ENCODE measurements at places on chromosomes 4 and X. TPM values are rescaled to one million over a fixed set of nuclear protein-coding genes. Genes with fewer than 3 reads are reported as not detected.

- no peaks in the 10 kb centered on the region for H3K27me3 ChIP-seq
- DNase-seq = no peak
- no peak overlapping the region for H3K4me3 ChIP-seq
- H3K4me1 ChIP-seq = no peaks in the 10 kb centered on the region
Observed at GRCh38 chrX:41490446-41490845, 43.3 kb downstream of the NYX start.

GRCh38 chrX:48540028-48540375 lies 488 bp downstream of the TBC1D25 start:
- peaks cover 16% of the 10 kb centered on the region for H3K4me1 ChIP-seq
- H3K27ac ChIP-seq = peak overlapping the region; percentile 79
- no peaks in the 10 kb centered on the region for H3K36me3 ChIP-seq
- H3K27me3 ChIP-seq = no peaks in the 10 kb centered on the region

DNA sequence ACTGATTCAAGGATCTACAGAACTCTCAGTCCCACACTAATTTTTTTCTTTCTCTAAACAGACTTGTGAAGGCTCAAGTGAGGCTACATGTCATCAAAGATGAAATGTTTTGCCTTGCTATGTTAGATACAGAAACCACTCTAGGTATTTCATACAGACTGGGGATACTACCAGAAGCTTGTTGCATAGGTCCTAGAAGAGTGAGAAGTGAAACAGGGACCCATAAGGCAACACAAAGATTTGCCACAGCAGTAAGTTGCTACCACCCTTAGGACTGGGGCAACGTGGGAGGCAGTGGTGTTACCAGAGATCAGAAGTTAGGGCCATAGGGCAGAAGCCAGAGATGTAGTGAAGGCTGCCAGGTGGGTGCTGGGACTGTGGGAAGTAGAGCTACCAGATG lies 50.7 kb upstream of the MID1IP1 start:
- no peaks in the 10 kb centered on the region for H3K27me3 ChIP-seq
- no peaks in the 10 kb centered on the region for H3K4me1 ChIP-seq
- no peaks in the 10 kb centered on the region for H3K36me3 ChIP-seq
- DNase-seq = no peak

GRCh38 chr4:22389240-22389870 lies 126.5 kb downstream of the ADGRA3 start:
- H3K27ac ChIP-seq = no peak overlapping the region
- no peaks in the 10 kb centered on the region for H3K4me1 ChIP-seq
- peaks cover 22% of the 10 kb centered on the region for H3K36me3 ChIP-seq

DNA sequence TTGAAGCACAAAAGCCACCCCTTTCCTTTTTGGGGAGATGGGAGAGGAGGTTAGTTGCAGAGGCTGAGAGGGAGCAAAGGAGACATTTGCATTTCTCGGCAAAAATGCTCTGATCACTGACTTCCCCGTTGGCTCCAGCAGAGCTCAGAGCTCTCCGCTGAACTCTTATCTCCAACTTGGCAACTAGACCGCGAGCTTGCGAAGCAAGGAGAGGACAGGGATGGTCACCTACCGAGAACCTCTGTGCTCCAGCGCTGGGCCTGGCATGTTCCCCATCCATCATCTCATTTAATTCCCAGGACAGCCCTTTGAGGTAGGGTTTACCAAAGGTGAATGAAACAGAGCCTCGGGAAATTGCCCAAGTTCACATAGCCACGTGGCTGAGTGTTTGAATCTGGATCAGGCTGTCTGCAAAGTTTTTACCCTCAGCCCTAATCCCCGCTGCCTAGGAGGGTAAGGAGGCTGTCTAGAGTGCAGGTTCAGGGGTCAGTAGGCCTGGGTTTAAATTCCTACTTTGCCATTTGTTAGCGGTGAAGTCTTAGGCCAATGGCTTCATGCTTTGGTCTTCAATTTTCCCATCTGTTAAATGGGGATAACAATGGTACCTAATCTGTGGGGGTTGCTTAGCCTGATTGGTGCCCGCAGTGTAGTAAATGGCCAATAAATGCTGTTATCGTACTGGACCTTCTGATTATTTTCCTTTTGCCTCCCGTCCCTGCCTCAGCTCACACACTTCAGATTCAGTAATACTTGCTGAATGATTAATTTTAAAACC lies 3.8 kb upstream of the CITED1 start:
- H3K4me1 ChIP-seq = peaks cover 9% of the 10 kb centered on the region
- peak overlapping the region; percentile 66 for H3K4me3 ChIP-seq
- H3K27me3 ChIP-seq = peaks cover 70% of the 10 kb centered on the region

DNA sequence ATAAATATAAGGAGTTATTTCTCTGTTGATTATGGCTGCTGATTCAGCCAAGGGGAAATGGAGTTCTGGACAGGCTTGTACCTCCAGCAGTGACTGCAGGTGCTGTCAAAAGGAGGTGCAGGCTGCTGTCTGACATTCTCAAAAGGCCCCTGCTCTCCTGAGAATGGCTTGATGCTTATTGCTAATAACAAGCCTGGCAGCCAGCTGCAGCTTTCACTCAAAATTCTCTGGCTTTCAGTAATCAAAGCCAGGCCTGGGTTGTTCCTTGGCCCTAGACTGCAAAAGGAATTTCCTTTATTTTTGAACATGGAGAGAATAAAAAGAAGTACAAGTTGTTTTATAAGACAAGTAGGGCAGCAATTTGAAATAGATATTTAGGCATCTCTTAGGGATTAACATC lies 575.9 kb downstream of the MID1IP1 start:
- no peaks in the 10 kb centered on the region for H3K27me3 ChIP-seq
- H3K4me3 ChIP-seq = no peak overlapping the region
- no peak for DNase-seq
- no peaks in the 10 kb centered on the region for H3K36me3 ChIP-seq
- H3K27ac ChIP-seq = no peak overlapping the region

DNA sequence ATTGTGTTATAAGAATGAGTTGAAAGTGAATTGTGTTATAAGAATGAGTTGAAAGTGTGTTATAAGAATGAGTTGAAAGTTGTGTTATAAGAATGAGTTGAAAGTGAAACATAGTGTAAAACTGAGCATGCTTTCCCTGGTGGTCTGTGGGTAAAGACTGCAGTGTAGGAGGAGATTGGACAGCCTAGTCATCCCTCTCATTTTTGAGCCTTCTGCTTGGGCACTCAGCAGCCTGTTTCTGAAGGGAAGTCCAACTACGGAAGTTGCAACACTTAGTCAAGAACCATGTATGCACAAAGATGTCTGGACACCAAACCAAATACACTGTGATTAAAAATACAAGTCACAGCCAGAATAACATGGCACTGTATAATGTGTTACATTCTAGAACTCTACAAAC lies 72.6 kb downstream of the ANK2 start:
- no peak for DNase-seq
- H3K27ac ChIP-seq = no peak overlapping the region
- no peaks in the 10 kb centered on the region for H3K36me3 ChIP-seq
- no peak overlapping the region for H3K4me3 ChIP-seq
- peaks cover 4% of the 10 kb centered on the region for H3K4me1 ChIP-seq
- no peaks in the 10 kb centered on the region for H3K27me3 ChIP-seq

The MND1 gene
- total RNA-seq = not detected

The SATL1 gene
- total RNA-seq = not detected

The RPS6KA6 gene
- 0.29 TPM for total RNA-seq

The FRMPD4 gene
- total RNA-seq = not detected

The ATOH1 gene
- not detected for total RNA-seq

Measured in stomach (tissue), 19 donors.